NCI-H510A treated with DMSO at 0.1 percent for 48 hours (cell line): ENCODE measurements at places on chromosomes 4 and X.

- DNase-seq = no peak
These were observed 150.4 kb downstream of the MGST2 start for GRCh38 chr4:139815778-139816601.

DNA sequence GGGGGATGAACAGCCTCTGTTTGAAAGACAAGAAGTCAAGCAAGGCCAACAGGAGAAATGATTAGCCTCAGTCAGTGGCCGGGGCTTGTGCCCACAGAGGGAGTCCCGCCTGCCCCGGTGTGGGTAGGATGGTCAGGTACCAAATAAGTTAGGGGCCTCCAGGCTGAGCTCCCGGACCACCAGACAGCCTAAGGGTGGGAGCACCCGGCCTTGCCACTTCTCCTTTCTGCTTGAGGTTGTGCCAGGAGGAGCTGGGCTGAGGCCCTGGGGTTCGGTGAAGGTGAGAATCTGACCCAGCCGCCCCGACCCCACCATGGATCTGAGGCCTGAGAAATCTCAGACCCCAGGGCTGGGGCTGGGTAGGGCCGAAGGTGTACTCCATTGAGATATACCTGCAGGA lies 48.8 kb downstream of the EFNB1 start:
- DNase-seq = no peak

DNA sequence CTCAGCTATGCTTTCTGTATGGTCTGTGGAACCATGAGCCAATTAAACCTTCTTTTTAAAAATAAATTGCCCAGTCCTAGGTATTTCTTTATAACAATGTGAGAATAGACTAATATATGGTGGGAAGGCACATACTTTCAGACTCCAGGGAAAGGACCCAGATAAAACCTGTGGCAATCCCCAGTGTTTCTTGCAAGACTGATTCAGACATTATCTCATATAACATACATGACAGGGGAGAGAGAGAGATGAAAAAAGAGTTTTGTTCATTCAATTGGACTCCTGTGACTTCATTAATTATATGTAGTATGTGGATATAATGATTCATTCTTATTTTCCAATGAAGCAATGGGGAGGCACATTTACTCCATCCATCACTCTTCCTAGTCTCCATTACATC lies 291.4 kb upstream of the PRKX start:
- DNase-seq = no peak

GRCh38 chr4:63348735-63349673 lies 1060.2 kb downstream of the TECRL start:
- DNase-seq = no peak

DNA sequence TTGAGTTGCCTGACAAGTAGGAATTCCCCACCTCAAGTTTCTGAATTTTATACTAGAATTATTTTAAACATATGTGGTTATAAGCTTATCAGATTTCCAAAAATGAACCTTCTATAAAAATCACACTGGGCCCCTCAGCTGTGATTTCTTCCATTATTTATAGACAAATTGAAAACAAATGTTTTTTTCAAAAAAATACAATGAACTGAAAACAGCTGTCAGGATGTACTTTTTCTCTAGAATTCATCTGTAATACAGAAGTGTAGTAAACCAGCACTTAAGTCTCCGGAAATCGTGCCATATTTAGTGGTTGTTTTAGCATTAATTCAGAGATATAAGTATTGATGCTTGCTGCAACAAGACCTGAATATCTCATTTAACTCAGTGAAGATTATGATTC lies 74.0 kb downstream of the SPRY1 start:
- no peak for DNase-seq

- no peak for DNase-seq
These were observed 552.0 kb downstream of the STIM2 start for GRCh38 chr4:27412613-27413012.

GRCh38 chr4:112818594-112818965 lies 181.6 kb downstream of the LARP7 start:
- no peak for DNase-seq

DNA sequence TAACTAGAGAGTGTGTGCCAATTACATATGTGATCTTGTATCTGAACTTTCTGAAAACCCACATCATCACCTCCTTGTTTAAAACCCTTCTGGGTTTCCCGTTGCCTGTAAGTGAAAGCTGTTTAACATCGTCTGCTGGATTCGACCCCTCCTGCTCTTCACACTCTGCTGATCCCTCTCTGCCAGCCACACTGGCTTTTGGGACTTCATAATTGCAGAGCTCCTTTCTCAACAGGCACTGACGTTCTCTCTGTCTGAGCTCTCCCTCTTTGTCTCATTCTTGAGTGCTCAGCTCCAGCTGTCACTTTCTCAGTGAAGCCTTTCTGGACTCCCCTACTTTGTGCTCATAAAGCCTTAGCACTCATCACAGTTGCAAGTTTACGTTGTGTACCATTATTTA lies 153.9 kb downstream of the CEP135 start:
- no peak for DNase-seq
